ENCODE measurements at places on chromosomes 7 and 10.

- peak; percentile 20 for DNase-seq
Observed at GRCh38 chr7:64686493-64687184, 20.7 kb downstream of the ZNF107 start.

GRCh38 chr7:94605031-94605430 lies 50.9 kb downstream of the SGCE start:
- no peak for DNase-seq

GRCh38 chr7:68185631-68186456 lies 1189.2 kb downstream of the TYW1 start:
- DNase-seq = no peak

DNA sequence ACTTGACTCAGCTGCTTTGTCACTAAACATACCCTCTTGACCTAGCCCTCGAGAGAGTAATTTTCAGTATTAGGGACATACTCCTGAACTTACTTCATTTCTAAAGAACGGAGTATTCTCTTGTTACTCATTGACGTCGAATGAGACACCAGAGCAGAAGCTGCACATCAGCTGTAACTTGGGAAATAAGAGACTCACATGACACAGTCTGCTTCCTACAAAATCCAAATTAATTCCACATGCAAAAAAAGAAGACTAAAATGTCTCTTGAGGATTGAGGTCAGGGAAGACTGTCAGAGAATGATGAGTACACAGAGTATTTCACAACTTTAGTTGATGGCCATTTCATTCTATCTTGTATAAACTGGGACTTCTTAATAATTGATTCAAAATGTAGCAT lies 114.7 kb upstream of the EGFR start:
- no peak for DNase-seq

DNA sequence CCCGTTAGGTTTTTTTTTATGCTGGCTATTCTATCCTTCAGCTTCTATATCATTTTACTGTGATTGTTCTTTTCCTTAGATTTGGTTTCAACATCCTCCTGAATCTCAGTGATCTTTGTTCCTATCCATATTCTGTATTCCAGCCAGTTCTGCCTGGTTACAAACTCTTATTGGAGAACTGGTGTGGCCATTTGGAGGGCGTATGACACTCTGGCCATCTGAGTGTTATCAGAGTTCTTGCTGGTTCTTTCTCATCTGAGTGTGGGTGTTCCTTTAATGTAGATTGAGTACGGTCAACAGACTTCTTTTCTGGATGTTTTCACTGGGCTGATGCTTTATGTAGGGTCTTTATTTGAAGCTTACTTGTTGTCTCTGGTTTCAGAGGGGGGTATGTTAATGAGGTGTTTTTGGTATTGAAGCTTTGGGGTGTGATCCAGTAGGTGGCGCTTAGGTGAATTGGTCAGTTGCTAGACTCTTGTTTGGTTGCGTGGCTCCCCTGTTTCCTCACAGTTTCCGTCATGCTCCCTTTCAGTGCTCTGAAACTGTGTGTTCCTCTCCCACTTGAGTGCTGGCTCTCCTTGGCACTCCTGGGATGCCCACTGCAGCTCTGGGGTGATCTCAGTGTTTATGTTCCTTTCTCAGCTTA lies 80.7 kb downstream of the FANK1 start:
- no peak for DNase-seq

DNA sequence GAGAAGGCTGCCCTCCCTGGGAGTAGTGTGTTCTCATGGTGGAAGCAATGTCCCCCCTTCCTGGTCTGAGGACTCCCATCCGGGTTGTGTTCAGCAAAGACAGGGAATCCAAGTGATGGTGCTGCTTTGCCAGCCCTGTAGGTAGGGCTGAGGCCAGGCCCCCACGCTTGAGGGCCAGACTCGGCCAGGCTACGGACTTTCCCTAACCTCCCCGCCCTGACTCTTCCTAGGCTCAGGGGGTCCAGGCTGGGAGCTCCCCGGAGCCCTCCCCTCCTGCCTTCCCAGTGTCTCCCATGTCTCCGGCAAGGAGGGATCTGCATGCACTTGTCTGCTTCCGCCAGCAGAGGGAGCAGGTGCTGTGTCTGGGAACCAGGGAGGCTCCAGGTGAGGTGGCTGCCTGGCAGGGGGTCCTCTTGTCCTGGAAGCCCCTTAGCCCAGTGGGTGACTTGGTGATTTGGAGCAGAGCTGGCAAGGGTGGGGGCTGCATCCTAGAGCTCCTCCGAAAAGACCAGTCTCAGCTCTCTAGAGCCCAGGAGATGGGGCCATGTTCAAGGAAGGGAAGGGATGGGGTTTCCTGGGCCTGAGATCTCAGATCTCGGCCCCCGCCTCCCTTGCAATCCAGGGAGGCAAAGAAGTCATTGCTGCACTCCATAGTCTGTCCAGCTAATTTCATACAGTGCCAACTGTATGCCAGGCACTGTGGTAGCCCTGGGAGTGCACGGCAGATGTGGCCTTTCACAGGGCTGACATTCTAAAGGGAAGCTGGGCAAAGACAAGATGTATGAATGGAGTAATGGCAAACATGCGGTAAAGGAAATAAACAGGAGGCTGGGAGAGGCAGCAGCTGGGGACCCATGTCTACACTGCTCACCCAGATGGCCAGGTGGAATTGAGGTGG lies 20.3 kb upstream of the SFRP5 start:
- DNase-seq = peak; percentile 78

- no peak for DNase-seq
Observed at GRCh38 chr7:24871770-24872169, 108.2 kb downstream of the OSBPL3 start.

GRCh38 chr7:82481499-82482097 lies 38.0 kb upstream of the CACNA2D1 start:
- no peak for DNase-seq
